ENCODE measurements at places on chromosomes 11 and 22.

DNA sequence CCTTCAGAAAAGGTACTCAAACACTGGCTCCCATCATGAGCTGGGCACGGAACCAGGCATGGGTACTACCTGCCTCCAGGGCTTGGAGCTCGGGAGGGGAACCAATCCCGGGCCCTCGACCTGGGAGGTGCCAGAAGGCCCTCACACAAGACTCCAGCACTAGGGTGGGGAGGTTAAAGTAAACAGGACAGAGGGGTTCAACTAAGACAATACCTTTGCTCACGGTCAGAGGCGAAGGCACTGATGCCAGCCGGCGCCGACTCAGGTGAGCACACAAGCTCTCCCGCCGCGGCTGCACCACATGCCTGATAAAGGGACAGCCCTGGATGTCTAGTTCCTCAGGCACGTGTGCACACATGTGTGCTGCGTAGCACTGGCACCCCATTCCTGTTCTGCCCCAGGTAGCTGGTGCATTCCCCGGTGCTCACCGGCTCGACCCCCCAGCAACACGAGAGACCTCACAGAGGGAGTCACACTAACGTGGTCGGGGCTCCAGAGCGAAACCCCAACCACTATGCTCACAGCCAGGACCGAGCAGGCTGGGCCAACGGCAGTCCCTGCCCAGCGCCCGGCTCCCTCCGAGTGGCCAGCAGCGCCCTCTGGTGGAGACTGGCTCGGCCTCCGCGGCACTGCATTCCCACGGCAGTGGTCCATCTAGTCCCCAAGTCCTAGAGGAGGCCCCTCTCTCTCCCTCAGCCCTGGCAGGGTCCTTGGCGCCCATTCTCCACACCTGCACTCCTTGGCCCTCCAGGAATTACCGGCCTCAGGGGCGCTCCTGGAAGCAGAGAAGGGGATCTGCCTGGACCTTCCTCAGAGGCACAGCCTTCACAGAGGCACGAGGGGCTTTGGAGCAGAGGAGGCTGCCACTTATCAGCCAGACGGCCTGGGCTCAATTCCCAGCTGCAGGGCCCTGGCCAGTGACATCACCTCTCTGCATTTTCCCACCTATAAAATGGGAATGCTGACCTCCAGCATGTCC is 28.8 kb upstream of the MOB2 start:
- DNase-seq, result peak; percentile 96

- no peak for DNase-seq
Measured at GRCh38 chr11:115104851-115105453, 399.3 kb downstream of the CADM1 start.

DNA sequence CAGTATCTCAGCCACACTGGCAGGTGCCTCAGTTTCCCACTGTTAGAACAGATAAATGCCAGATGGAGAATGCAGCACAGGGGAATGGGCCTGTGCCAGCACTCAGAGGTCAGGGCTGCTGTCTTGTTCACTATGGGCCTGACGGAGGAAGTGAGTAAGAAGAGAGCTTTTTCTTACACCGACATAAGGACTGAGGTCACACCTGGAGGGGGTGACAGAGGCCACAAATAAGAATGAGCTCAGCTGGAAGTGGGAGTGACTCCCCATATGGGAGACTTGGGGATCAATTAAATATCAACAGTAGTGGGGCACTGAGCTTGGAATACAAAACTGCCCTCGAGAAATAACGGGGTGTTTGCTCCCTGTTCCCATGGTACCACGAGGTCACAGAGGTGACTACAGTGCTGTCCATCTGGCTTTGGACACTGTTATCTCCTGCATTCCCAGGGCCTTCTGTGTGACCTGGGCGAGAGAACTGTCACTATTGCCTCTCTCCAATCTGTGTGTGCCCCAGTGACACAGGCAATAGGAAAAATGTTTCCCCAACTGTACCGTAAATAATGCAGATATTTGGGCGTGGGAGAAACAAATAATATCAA is 94.1 kb upstream of the NNMT start:
- DNase-seq, result no peak

GRCh38 chr11:62449451-62449851 is 30.6 kb downstream of the SCGB1A1 start:
- no peak for DNase-seq

DNA sequence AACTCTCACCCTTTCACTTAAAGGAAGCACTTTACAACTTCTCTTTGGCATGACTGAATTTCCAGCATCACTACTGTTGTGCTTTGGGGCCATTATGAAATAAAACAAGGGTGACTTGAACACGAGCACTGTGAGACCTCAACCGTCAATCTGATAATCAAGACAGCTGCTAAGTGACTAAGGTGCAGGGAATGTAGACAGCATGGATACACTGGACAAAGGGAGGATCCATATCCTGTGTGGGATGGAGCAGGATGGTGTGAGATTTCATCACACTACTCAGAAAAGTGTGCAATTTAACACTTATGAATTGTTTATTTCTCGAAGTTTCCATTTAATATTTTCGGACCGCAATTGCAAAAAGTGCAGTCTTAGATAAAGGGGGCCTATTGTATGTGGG is 16.1 kb upstream of the EXPH5 start:
- DNase-seq, result peak; percentile 50

DNA sequence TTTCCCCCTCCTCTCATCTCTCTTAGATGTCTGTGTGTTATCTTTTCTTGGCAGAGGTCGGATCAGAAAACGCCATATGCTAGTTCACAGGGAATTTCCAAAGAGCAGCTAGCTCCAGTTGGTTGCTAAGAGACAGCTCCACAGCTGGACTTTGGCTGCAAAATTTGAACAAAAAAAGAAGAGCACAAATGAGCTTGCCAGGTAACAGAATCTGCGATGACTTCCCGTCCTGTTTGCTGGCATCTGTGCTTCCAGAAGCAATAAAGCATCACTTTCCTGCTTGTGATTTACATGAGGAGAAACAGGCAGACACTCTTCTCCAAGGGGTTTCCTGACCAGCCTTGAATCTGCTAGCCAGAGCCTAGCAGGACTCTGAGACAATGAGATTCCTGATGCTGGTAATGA is 596.0 kb upstream of the B3GAT1 start:
- no peak for DNase-seq

GRCh38 chr22:43985532-43985931 is 30.3 kb downstream of the SAMM50 start:
- DNase-seq, result no peak

GRCh38 chr22:46727813-46728364 is 10.2 kb downstream of the CERK start:
- no peak for DNase-seq

- DNase-seq, result peak; percentile 20
Measured at GRCh38 chr11:9827708-9828107, 163.8 kb downstream of the SWAP70 start.

DNA sequence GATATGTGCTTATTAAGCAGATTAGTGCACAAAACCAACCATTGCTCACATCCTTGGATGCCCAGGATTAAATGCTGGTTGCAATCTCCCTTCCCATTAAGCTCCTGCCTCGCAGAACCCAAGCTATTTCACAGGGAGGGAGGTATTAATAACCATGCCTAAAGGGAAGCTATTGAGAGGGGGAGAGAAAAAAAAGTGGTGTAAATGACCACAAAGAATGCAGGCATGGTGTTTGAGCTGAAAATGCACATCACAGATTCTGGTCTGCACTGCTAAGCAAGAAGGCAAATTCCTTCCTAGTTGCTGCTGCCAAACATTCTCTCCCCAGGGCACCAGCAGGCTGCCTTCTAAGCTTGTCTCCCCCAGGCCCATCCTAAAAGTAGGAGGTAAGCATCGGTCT is 92.0 kb upstream of the ISX start:
- no peak for DNase-seq

DNA sequence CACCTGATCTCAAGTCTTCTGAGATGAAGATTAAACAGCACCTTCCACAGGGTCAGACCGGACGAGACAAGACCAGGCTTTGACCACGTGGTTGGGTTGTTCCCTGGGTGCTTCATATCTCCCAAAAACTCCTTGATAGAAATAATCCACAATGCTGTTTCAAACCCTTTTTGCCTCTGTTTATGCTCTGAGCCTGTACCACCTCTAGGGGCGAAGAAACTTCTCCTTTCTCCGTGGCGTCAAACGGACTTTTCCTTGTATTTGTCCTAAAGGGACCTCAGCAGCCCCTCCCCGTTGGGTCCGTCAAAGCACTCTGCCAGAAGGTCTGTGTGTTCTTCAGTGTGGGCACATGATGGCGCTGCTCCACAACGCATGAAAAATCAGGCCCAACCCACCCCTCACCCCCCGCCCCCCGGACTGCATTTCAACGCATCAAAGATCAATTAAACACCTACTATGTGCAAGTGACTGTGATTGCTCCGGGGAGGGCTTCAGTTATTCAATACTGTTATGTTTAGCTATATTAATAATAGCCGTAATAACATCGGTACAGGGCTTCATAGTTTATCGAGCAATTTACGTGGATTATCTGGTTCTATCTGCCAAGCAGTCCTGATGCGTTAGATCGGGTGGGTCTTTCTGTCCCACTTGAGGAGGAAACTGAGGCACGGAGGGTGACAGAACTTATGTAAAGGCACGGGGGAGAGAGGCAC is 17.3 kb upstream of the EIF3D start:
- peak; percentile 71 for DNase-seq

Measured in GM03348 (cell line).